GM06990 (cell line): ENCODE measurements at places on chromosomes 11 and 22.

DNA sequence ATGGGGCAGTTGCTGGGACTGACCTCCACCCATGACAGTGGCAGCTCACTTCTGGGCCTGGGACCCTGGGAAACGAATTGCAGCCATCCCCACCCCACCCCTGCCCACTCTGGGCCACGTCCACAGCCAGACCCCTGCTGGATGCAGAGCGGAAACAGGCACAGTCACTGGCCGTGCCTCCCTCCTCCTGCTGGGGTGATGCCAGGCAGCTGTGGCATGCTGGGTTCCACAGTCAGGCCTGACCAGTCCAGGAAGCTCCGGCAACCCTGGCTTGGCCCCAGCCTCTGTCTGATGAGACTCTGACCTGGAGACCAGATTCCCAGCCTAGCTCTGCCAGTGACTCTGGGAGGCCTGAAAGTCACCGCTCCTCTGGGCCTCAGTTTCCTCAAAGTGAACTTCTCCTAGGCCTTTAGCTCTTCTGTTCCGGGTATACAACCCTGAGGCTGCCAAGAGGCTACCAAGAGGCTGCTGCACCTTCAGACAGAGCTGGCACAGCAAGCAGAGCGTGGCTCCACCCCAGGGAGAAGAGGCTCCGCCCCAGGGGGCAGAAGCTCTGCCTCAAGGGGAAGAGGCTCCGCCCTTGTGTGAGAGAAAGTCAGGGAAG, 8.9 kb downstream of the SULT4A1 start:
- no peak for DNase-seq

- DNase-seq, result no peak
These were observed 21.3 kb downstream of the PHF21A start for GRCh38 chr11:46099963-46100316.

DNA sequence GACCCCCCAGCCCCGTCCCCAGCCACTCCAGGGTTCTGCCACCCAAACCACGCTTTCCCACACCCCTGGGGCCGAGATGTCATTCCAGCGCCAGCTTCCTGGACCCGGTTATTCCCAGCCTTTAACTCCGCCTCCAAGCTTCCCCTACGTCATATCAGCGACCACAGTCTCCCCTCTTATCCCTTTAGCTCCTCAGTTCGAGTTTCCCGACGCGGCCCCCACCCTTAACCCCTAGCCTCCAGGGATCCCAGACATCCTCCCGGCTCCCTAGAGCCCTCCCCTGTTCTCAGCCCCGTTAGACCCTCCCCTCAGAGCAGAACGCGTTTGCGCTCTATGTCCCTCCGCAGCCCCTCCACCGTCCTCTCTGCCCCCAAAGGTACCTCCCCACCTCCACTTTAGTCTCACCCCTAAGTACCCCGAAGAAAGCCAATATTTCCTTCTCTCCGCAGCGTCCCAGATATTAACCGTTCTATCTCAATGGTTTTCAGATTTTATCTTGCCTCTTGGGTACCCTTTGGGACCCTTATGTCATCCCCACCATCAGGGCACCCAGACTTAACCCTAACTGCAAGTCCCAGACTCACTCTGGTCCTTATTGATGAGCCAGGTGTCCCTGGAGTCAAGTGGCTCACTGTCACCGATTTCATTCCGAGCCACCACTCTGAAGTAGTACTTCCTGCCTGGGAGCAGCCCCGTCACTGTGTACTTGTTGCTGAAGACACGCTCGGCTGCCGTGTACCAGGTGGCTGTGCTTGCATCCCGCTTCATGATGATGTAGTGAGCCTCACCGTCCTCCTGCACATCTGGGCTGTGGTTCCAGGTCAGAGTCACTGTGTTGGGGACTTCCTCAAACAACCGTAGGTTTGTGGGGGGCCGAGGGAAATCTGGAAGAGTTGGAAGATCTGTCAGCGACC, 8.0 kb downstream of the TMEM86A start:
- DNase-seq, result no peak

DNA sequence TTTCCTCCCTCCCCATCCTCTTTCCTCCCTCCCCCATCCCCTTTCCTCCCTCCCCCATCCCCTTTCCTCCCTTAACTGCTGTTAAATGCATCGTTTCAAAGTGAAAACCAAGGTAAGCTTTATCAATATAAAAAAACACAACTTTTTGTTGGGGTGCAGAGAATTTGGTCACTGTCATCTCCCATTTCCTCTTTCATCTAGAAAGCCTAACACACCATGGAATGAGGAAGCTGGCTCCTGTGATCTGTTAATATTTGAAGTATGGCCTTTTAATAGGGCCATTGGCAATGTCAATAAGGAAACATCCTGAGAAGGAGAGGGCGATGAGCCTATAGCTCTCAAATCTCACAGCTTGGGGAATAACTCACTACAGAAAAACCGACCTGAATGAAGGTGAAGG, 7.0 kb downstream of the EXPH5 start:
- no peak for DNase-seq

- DNase-seq, result no peak
These were observed 9.7 kb downstream of the OR5AN1 start for GRCh38 chr11:59368238-59369022.

DNA sequence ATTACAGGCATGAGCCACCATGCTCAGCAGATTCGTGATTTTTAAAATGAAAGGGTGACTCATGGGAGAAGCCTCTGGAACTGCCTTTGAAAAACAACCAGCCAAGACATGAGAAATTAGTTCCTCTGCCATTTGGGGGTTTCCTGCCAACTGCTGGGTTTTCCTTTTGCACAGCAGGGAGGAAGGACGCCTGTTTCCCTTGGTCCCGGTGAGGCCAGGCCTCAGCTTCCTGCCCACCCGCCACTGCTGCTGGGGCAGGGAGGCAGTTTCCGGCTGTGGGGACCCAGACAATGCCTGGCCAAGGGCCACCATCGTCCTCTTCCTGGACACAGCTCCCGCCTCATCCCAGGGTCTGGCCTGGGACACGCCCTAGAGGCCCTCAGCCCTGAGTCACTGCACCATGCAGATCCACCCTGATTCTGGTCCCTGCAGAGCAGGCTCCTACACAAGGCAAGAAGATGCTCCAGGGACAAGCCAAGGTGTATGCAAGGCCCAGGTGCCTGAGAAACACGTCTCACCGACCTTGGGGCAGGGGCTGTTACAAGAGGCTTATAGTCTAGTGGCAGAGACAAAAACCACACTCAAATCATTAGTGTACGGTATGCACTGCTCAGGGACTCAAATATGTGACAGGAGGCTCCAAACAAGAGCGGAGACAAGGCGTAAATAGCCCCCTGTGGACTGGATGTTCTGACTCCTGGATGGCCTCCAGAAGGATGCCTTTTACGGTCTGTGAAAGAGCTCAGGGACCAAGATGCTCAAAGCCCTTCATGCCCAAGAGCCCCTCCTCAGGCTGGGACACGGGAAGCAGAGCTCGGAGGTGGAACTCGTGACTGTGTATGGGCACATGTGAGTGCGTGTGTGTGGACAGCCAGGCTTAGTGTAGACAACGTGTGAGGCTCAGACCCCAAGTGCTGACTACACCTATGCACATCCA, 10.0 kb downstream of the PPM1F start:
- no peak for DNase-seq

DNA sequence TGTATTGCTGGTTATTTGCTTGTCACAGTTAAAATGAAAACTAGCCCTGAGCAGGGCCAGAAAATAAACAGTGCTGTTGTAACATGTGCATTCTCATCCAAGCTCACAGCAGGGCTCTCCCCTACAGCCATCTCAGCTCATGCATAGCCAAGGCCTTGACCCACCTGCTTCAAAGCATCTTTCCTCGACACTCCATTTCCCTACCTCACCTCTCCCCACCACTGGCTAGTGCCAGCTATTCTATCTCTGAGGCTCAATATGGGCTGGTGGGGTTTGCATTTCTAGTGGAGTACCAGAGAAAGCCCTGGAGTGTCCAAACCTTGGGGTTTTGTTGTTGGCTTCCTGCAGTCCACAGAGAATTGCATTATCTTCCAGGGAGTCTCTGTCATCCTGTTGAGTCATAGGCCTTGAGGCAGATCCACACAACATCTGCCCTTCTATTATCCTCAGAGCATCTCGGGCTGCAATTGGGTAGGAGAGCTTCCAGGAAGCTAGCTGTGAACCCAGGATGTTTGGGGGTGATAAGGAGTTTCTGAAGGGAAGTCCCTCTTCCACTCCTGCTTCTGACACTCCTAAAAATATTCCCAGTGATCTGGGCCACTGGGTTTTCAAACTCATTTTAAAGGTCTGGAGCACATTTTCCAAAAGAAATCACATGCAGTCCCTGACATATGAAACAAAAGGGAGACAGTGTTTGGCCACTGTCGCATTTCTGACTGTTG, 36.1 kb upstream of the AMOTL1 start:
- DNase-seq, result no peak

DNA sequence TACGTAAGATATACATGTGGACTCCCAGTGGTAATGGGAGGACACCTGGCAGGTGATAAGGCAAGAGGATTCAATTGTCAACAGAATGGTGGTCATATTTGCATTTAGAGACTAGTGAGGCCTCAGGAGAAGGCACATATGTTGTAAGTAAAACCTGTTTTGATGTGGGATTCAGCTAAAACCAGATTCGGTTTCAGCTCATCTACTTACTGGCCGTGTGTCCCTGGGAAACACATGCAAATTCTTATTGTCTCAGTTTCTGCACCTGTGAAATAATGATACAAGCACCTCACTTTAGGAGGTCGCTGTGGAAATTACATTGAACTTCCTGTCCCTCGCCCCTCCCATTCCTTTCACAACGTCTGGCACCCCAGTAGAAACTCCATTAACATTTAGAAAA, 78.9 kb upstream of the FIBIN start:
- DNase-seq, result peak; percentile 1

GRCh38 chr11:81253244-81253643, 1480.4 kb downstream of the FAM181B start:
- DNase-seq, result no peak

GRCh38 chr22:27668828-27669797, 132.4 kb downstream of the MN1 start:
- no peak for DNase-seq
